ENCODE measurements at places on chromosomes 5 and 9.

DNA sequence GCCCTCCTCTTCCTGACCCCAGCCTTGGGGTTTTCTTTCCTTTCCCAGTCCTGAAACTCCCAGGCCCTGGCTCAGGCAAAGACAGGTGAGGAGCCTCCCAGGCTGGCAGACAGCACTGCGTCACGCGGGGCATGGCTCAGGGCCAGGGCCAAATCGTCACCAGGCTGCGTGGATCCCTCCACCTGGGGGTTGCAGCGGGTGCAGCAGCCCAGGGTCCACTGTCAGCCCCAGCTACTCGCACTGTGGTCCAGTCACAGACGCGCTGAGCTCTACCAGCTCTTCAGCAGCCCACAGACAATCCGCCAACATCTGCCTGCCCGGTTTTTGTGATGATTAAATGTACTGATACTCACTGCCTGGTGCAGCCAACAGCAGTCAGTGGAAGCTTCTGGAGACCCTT, 12.1 kb downstream of the FAM78A start:
- no peak for DNase-seq

DNA sequence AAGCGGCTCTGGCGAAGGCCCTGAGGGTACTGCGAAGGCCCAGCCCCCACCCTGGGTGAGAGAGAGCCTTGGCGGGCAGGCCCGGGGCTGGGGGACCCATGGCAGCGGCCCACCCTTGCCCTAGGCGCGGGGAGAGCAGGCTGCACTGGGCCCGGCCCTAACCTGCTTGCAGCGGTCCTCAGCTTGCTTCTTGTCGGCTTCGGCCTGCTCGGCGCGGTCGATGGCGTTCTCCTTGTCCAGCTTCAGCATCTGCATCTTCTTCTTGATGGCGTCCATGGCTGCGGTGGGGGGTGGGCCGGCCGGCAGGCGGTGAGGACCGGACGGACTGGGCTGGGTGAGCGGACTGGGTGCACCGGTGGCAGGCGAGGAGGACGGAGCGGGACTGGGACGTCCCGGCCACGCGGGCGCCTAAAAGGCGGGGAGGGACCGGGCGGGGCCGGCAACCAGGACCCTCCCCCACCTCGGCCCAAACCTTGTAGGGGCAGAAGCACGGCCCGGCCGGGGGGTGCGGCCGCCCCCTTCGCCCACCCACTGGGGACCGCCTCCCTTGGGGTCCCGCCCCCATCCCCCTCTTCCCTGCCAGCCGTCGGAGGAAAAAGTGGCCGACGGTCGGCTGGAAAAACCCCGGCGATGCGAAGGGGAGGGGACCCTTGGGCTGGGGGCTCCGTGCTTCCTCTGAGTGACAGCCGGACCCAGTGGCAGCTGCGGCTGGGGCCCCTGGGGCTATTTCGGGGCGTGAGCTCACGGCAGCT, at the start of gene TPM2:
Gene TPM2 (minus strand): TSS at position 384 of the 752 bp plus-strand sequence. CDS start 108 bp downstream, at position 276.
- DNase-seq, result no peak

DNA sequence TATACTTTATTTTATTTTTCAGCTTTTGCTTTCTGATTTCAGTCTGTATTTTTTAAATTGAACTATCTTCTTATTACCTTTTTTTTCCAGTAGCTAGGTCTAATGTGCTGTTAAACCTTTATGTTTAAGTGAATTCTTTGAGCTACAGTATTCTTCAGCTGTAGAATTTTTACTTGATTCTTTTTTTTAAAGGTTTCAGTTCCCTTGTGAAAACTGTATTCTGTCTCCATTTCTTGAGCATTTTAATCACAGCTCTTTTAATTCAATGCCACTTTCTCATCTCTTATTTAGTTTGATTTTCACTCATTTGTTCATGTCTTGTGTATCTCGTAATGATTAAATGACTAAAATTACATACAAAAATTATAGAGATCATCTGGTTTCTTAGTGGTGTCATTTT, 233.8 kb downstream of the MTRR start:
- DNase-seq, result no peak

GRCh38 chr9:71638627-71639026, 129.7 kb downstream of the CEMIP2 start:
- no peak for DNase-seq

DNA sequence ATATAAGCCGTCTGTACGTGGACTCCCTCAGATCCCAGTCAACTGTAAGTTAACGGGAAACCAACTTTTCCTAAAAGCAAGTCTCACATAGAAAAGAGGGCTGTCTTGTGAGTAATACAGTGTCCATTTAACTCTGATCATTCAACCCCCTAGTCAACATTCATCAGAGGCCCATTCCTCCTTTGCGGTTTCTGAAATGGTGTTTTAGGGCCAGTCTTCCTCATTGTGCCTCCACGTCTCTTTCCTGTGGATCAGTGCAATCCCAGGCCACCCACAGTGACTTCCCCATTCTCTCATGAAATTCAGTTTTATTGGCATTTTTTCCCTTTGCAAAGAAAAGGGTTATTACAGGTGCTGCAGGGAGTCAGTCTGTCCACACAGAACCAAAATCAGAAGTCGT, 261.8 kb downstream of the NR3C1 start:
- DNase-seq, result no peak

GRCh38 chr5:132653716-132654115, 4.3 kb upstream of the IL13 start:
- DNase-seq, result no peak

GRCh38 chr5:177610131-177610769, 10.3 kb downstream of the B4GALT7 start:
- DNase-seq, result no peak

DNA sequence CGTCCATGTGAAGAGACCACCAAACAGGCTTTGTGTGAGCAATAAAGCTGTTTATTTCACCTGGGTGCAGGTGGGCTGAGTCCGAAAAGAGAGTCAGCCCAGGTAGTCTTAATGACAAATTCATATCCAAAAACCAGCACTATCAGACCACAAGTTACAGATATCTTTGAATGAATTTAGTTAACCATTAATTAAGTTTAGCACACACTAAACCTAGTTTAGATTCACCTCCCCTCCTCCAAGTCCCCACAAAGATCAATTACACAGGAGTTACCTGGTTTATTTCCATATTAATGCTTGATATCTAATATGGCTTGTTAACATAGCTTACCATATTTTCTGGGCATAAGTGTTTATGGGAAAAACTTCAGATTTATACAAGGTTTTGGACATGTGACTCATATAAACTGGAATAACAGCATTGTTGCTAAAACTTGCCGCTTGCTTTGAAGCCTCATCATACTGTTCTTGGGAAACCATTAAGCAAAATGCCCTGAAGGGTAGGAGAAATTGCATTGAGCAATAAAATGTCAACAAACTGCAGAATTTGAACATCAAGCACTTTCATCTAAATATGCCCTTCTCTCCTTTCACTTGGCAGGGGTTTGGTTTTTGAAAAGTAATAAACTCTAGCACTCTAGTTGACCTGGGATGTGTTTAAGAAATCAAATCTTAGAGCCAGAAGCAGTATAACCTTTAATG, 166.9 kb downstream of the SNCAIP start:
- DNase-seq, result peak; percentile 54

GRCh38 chr5:81717226-81717625, 33.7 kb downstream of the SSBP2 start:
- DNase-seq, result no peak

- DNase-seq, result no peak
Observed at GRCh38 chr9:109310486-109310901, 10.4 kb downstream of the EPB41L4B start.

- no peak for DNase-seq
Observed at GRCh38 chr5:25516141-25516540, 871.4 kb upstream of the CDH10 start.

DNA sequence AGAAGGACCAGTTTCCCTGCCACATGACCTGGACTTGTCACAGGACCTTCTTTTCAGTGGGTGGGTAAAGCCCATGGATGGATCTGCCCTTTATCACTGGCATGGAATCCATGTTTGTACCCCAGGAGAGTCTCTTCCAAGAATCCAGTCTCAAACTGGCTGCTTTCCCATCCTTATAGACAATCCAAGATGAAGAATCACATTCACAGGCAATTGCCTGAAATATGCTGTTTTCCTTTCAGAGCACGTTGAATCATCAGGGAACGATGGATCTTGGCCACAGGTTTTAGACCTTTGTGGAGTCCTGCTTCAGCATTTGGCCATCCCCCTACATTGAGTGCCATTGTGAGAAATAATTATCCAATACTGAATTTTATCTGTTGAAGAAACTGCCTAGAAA, 319.8 kb downstream of the ASTN2 start:
- DNase-seq, result no peak

GRCh38 chr9:87829756-87830155, 52.9 kb upstream of the SPATA31E1 start:
- DNase-seq, result peak; percentile 18

DNA sequence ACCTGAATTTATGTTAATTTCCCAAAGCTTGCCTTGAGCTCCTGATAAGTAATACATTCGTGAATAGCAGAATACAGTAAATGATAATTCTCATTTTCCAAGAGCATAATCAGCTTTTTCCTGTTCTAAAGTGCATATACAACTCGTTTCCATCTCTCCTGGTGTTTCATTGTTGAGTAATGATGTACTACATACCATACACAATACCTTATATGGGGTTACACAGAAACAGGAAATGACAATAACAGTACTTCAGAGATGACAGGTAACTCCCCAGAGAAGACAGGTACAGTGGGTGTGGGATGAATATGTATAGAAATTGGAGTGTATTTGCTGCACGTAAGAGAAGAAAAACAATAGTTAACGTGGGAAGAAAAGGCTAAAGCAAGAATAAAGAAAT, 287.1 kb downstream of the TENT4A start:
- no peak for DNase-seq

GRCh38 chr9:110334871-110335270, 2.8 kb downstream of the TXNDC8 start:
- no peak for DNase-seq

DNA sequence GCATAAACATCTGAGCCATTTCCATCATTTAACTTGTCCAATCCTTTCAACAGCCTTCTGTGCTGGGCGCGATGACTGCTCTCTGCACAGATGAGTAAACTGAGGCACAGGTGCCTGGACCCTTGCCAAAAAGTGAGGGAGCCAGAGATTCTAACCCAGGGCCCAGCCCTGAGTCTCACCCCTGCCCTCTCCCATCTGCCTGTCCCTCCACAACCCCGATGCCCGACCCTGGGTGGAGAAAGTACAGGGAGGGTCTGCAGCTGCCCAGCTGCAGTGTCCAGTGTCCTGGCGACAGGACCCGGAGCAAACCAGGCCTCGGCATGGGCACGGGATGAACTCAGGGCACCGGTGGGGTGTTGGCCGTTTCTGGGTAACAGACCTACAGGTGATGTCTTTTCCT, 39.6 kb upstream of the CLPTM1L start:
- no peak for DNase-seq

DNA sequence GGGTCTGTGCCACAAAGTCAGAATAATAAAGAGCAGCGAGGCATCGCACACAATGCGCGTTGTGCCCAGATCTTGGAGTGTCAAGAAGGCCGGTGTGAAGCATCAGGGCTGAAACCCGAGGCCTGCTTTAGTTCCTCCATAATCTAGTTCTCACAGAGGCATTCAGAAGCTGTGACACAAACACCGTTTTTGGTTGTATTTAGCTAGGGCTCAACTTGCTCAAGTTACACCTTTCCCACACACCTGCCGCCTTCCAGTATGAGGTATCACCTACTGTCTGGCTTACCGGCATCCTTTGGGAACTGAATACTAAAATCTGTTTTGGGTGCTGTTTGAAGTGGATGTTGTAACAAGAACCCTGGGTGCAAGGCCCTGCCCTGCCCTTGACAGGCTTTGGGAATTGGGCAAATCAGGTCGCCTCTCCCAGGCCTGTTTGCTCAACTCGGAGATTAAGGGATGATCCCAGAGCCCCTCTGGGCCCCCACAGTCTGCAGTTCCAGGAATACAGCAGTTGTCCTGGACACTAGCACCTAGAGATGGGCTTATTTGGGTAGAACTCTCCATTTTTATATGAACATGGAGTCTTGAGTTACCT, 27.0 kb downstream of the SLC25A25 start:
- DNase-seq, result no peak

DNA sequence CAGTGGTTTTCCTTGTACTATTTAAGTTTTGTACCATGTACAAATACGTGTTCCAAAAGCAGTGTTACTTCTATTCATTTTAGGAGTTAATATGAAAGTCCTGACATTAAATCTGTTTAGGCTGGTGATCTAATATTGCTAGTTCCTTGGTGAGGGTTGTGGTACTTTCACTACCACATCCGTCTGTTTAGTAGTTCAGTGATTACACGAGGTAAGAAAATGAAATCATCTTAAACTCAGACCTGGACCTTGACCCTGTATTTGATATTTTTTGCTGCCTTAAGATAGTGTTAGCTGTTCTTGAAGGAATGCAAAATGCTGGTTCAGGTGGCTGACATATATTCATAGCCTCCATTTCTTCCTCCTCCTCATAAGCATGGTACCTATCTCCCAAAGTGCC, 50.3 kb downstream of the MTAP start:
- DNase-seq, result no peak

DNA sequence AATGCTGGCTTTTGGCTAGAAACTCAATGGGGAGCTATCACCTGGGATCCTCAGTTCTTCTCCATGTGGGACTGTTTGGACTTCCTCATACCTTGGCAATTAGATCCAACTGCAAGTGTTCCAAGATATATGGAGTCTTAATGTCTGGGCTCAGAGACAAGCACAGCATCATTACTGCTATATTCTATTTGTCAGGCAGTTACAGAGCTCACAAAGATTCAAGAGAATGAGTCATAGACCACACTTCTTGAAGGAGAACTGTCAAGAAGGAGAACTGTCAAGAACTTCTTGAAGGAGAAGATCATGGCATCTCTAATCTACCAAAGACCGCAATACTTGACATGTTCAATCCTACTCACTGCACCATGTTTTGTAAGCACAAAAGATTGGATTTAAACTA, 106.8 kb upstream of the NREP start:
- no peak for DNase-seq

DNA sequence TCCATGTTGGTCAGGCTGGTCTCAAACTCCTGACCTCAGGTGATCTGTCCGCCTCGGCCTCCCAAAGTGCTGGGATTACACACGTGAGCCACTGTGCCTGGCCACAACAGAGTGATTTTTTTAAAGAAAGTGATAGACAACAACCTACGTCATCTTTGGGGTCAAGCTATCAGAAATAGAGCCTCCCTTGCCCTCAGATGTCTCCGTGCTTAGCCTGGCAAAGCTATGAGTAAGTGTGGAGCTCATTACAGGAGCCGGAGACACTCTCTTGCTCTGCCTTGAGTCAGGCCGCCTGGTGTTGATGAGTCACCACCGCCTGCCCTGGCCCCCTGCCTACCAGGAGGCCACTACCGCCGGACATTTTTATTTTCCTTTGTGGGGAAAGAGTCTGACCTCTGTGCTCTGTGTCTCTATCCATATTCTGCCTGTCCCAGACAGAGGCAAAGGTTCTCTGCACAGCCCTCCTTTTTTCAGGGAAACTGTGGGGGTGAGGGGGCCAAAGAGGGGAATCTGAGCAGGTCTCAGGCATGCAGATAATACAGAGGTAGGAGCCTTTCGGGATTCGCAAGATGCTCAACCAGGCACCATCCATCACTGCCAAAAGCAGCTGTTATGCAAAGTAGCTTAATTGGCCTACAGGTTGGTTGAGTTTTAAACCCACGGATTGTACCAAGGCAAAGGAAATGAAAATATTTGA, 123.7 kb upstream of the CPEB4 start:
- DNase-seq, result peak; percentile 76
